GM12878 (cell line): ENCODE measurements at places on chromosomes 4 and X. TPM values are rescaled to one million over a fixed set of nuclear protein-coding genes. Genes with fewer than 3 reads are reported as not detected.

- DNase-seq: no peak
These were observed 69.3 kb downstream of the GPAT3 start for GRCh38 chr4:83605210-83605609.

DNA sequence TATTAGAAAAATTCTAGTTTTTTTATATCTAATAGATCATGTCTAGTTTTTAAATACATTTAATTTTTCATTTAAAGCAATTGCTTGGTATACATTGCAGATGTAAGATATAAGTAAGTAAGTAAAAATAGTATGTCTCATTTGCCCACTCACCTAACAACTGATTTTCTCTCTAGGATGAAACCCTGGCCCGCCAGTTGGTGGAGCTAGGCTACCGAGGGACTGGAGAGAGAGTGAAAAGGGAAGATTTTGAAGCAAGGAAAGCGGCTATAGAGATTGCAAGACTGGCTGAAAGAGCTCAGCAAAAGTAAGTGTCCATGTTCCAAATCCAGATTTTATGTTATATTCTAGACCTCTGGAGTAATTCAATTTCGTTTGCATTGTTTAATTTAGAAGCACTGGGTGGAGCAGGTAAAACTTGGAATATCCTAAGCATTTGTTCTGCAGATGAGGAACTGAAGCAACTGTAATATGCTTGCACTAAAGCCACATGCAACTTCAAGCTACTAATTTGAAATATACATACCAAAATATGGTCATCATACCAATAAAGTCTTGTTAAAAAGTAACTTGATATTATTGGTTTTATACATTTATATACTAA lies 27.1 kb downstream of the CFAP299 start:
- no peak for DNase-seq

GRCh38 chr4:169128902-169129301 lies 118.8 kb upstream of the CBR4 start:
- DNase-seq: no peak

USP38 gene
- 19.0 and 20.3 TPM in 2 replicates for total RNA-seq

PAGE2B gene
- total RNA-seq: not detected in 2 replicates

SLC35A2 gene
- total RNA-seq: 16.7 and 21.9 TPM in 2 replicates
